ENCODE measurements at places on chromosomes 1 and 21.

GRCh38 chr1:205652984-205653383 lies 21.2 kb upstream of the ELK4 start:
- DNase-seq, result no peak

DNA sequence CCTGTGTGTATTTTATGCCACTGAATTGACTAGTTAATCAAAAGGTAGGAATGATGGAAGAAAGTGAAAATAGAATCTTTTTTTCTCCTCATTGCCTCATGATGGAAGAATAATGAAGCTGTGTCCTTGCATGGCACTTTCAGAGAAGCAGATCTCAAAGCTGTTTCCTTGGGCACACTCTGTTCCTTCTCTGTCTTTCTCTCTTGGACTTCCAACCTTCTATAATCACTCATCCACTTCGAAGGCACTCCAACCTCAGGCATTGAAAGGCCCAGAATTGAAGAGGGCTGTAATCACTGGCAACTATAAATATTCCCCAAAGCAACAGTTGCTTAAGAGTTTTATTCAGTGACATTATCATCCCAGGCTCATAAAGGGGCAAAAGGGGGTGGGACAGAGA lies 31.1 kb upstream of the DNASE2B start:
- no peak for DNase-seq

- DNase-seq, result no peak
Measured at GRCh38 chr1:10553118-10553517, 78.4 kb downstream of the PEX14 start.

DNA sequence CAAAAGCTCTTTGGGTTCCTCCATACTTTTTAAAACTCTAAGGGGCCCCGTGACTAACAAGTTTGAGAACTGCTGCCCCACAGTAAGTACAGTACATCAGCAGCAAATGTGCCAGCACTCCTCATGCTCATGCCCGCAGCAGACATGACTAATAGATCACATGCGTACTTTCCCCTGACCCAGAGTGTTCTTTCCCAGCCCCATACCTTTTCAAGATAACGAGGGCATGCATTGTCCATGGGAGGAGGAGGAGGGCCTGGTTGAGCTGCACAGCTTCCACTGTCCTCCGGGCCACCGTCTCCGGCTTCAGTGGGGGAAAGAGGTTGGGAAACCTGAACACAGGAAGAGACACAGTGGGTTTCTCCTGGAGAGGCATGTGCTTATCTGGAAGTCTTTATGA lies 45.5 kb downstream of the DHRS3 start:
- DNase-seq, result no peak

DNA sequence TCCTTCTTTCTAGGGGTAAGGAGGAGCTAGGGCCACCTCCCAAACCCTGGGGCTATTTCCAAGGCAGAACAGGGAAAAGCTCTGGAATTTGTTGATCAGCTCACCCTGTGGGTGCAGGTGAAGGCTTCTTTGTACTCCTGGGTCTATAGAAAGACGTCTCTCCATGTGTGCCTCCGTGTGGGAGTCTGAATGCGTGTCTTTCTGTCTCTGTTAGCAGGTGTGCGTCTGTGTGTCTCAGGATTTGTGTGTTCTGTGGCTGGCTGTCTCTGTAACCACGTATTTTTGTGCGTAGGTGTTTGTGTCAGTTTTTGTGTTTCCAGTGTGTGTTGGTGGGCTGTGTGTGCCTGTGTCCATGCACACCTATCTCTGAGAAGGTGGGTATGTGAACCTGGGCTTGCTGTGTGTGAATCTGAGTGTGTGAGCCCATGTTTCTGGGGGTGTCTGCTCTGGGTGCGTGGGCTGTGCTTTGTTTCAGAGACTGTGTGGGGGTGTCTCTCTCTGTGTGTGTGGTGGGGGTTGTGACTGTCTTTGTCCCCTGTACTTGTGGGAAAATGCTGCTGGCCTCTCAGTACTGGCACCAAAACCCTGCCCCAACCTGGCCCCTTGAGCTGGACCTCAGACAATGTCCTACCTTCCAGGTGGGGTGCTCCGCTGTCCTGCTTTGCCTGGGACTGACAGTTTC lies 12.7 kb upstream of the ETV3L start:
- DNase-seq, result no peak

DNA sequence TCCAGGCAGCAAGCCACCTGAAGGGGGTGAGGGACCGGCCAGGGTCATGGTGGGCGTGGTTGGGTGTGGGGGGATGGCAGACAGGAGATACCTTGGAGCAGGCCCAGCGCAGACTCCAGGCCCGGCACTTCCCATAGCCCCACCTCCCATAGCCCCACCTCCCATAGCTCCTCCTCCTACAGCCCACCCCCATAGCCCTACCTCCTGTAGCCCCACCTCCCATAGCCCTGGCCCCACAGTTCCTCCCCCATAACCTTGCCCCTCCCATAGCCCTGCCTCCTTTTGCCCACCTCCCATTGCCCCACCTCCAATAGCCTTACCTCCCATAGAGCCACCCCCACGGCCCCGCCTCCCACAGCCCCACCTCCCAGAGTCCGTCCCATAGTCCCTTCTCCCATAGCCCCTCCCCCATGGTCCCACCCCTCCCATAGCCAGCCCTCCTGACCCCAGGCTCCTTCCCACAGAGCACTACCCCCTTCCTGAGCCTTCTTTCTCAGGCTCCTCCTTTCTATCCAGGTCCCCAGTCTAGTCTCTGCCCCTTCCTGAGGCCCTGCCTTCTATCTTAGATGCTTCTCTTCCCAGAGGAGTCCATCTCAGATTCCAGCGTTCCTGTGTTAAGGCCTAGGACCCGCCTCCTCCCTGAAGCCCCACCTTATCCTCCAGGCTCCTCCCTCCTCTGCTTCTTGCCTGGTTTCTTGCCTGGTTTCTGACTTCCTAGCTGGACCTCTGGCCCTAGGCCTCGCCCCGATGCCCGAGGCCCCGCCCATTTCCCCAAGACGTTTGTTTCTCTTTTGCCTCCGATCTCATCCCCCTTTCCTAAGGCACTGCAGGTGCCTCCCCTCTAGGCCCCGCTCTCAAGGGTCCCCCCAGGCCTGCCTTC lies 46.8 kb downstream of the PTPRU start:
- no peak for DNase-seq

DNA sequence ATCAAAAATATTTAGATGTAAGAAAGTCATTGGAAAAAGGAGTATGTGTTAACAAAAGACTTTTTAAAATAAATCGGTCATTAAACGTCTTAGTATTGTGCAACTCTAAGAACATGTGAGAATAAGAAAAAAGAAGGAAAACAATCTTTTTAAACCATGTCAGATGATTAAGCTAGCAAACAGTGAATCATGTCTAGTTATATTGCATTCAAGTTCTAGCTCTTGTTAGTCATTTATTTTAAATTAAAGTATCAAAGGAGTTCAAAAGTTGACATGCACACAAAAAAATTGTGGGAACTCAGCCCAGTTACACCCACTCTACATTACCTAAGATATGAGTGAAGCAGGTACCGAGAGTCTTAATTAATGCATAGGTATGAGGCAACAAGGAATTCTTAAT lies 9.8 kb downstream of the FRRS1 start:
- DNase-seq, result no peak

DNA sequence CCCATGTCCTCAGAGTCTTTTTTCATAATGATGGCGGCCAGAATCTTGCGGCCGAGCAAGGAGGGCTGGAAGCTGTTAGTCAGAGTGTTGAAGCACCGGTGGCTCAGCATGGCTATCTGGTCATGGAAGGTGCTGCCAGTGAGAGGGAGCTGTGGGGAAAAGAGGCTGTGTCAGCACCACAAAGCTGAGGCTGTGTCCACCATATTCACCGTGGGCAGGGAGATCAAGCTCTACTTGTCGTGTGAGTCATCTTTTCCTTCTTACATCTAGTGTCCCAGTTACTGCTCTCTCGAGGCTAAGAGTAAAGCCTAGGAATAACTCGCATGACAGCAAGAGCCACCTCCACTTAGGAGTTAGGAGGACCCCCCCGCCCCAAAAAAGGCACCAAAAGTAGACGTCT lies 18.2 kb downstream of the ADAR start:
- DNase-seq, result no peak

- DNase-seq, result no peak
Measured at GRCh38 chr1:201889090-201889968, 631 bp downstream of the SHISA4 start.

GRCh38 chr1:42943166-42943565 lies 15.5 kb downstream of the SLC2A1 start:
- DNase-seq, result no peak

DNA sequence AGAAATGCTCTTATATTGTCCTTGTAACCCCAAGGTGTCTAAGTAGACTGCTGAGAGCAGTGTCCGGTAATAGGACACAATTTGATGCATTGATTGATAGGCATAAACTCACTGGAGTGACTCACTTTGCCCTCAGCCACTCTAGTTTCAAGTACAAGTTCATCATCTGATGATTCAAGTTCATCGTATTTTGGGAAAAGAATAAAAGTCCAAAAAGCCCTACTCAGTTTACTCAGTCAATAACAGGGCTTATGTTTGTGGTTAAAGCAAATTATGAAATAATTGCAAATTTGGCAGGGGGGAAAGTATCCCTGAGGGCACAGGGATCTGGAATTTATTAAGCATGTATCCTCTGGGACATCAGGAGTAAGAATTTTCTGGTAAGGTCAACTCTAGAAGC lies 7.6 kb upstream of the ATF3 start:
- no peak for DNase-seq

- DNase-seq, result no peak
Measured at GRCh38 chr1:35644204-35644603, 2.9 kb upstream of the PSMB2 start.

DNA sequence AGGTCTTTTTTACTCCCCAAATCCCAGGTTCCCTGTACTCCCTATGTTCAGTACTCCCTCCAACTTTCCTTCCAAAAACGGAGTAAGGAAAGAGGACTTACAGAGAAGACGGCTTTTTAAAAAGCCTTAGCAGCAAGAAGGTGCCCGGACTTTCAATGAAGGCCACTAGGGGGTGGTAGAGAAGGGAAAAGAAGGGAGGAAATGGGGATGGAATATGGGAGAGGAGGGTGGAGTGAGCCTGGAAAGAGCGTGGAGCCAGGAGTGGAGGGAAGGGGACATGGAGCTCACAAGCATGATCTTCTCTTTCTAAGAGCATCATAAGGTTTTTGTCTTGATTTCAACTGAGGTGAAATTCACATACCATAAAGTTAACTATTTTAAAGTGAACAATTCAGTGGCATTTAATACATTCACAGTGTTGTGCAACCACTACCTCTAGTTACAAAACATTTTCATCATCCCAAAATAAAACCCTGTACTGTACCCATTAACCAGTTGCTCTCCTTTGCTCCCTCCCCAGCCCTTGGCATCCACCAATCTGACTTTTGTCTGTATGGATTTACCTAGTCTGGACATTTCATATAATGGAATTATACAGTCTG lies 129.9 kb downstream of the ZNF281 start:
- no peak for DNase-seq

GRCh38 chr21:17527240-17527639 lies 14.4 kb downstream of the CXADR start:
- no peak for DNase-seq

DNA sequence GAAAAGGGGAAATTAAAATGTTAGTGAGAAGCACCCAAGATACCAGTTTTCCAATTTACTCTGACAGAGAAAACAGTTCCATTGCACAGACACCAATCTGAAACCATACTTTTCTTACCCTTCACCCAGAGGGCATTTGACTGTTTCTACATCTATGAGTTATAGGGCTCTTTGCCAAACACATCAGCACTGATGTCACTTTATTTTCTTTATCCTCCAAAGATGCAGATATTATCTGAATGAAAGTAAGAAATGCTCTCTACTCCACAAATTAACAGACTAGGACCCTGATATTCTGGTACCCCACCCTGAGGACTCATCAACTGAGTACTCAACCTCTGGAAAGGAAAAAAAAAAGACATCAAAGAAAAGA lies 24.2 kb upstream of the PEX19 start:
- DNase-seq, result no peak

DNA sequence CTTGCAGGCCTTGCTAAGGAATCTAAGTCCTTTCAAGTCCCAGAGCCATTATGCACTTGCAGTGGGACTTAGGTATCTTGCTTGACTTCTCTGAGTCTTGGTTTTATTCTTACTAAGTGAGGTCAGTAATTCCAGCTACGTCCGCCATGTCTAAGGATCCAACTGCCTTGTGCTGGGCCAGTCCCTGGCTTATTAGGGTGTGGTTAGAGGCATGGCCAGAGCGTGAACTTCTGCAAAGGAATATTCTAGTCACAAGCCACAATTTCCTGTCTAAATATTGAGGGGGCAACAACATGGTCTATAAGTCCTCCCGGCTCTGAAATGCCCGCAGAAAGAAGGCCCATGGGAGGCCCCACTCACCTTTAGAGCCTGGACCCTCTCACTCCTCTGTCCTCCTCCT lies 82.9 kb downstream of the TMEM53 start:
- no peak for DNase-seq

GRCh38 chr1:9942399-9942938 lies 722 bp downstream of the LZIC start:
- DNase-seq, result no peak

GRCh38 chr1:92831368-92831761 lies 475 bp upstream of the RPL5 start:
- DNase-seq, result no peak

- DNase-seq, result no peak
Measured at GRCh38 chr1:236759252-236759859, 35.7 kb upstream of the MTR start.

- no peak for DNase-seq
Measured at GRCh38 chr21:26061437-26061836, 109.1 kb downstream of the APP start.

DNA sequence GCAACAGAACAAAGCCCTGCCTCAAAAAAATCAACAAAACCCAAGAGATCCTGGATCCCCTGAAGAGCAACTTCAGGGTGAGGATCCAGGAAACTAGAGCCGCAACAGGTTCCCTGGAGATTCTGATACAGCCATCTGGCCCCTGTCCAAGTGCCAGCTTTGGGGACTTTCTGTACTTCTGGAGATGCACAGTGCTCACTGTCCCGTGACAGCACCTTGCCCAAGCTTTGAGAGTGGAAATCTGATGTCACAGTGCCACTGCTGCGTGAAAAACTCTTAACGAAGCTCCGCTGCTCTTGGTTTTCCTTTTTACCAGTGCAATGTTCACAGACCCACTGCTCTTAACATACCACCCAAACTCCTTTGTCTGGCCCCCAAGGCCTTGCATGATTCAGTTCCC lies 26.3 kb downstream of the STK40 start:
- no peak for DNase-seq

- no peak for DNase-seq
Measured at GRCh38 chr21:9838738-9839642, 682.4 kb upstream of the TPTE start.

DNA sequence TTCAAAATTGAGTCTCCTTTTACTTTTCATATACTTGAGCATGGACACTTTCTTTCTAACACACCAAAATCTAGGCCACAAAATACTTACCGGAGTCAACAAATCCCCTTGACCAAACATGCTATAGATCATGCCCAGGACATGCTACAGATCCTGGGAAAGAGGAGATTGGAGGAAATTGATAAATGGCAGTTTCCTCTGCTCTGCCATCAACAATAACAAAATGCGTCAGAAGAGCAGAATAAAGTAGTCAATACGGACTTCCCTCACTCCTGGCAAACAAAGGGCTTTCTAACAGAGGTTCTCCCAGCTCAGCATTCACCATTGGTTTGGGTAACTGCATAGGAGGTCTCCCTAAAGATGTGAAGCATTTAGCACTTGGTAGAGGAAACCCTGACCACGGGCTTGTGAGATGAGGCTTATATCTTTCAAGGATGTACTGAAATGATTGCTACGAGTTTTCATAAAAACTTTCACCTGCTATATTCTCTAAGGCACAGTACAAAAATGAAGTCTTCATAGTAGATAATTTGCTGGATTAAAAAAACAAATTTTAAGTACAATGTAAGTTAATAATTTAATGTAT lies 283.8 kb upstream of the RUNX1 start:
- no peak for DNase-seq

GRCh38 chr21:31497914-31498313 lies 153.9 kb upstream of the TIAM1 start:
- DNase-seq, result no peak
